ENCODE measurements at places on chromosomes 6 and 20. TPM values are rescaled to one million over a fixed set of nuclear protein-coding genes. Genes with fewer than 3 reads are reported as not detected.

DNA sequence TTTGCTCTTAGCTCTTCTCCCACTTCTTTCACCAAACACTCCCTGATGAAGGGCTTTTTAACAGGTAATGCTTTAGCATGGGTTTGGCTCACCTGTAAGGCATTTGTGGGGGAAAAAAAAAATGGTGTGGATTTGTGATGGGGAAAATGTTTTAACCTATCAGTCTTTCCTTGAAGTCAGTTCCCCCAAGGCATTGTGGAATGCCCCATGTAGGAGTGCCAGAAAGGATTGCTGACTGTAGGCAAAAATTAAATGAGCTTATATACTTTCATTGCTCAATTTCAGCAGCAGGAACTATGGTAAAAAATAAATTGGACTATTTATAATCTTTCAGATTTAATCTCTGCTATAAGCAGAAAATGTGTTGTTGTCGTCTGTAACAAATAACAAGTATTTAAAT is 10.6 kb upstream of the SASH1 start:
- DNase-seq, result no peak

DNA sequence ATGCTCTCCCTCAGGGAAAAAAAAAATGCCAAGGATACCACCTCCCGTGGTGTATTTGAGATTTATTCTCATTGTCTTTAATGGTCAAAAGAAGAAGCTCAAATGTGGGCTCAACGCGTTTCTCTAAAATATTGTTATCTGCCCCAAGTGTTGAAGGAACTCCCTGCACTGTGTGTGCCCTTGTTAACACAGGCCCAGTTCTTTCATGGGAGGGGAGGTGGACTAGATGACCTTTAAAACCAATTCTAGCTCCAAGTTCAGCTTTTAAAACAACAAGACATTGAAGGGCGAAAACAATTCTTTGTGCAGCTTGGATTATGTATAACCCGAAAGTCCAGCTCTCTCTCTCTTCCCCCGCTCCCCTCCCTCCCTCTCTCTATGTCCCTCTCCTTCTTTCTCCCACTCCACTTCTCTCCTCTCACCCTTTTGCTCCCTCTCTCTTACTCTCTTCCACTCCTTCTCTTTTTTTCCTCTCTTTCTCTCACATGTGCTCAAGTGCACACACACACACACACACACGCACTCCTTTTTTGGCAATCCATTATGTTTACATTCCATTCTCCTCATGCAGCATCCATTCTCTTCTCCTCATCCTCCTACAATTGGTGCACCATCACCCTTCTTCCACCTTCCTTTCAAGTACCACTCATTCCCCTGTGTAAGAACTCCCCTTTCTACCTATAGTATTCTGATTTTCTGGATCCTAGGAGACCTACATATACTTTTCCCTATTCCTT is 8.5 kb downstream of the HLA-DMB start:
- DNase-seq, result peak; percentile 9

GRCh38 chr6:134515986-134516385 is 198.1 kb upstream of the SGK1 start:
- no peak for DNase-seq

DNA sequence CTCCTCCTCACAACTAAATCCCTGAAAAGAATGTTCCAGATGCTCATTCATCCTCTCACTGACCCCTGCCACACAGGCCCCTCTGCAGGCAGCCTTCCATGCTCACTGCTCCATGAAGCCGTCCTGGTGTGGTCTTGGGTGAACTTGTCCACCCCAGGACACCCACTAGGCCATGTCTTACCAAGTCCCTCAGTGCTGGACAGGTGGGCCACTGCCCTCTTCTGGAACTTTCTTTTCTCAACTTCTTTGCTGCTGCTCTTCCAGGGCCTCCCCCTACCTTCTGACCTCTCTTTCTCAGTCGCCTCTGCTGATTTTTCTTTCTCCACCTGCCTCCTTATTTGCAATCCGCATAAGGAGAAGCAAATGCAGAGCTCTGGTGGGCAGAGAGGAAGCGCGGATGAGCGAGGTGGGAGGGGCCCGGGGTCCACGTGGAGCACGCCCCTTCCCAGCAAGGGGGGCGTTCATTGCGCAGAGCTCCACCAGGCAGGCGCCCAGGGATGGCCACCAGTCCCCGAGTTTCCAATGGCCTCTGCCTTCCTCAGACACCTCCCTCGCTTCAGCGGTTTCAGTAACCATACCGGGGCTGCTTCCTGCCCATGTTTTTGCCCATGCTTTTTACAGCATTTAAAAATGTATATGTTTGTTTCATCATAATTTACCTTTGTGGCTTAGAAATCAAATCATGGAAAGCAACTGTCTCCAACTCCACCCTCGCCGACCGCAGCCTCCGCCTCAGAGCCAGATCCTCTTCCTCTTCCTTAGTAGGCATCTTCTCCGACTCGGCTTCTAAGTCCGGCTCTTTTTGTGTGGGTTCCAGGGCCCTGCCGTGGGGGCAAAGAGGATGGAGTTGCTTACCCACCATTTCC is 129.6 kb downstream of the ZDHHC14 start:
- no peak for DNase-seq

- no peak for DNase-seq
Observed at GRCh38 chr6:16388488-16388887, 150.1 kb downstream of the GMPR start.

- peak; percentile 82 for DNase-seq
Observed at GRCh38 chr6:2552526-2553154, 198.1 kb downstream of the MYLK4 start.

DNA sequence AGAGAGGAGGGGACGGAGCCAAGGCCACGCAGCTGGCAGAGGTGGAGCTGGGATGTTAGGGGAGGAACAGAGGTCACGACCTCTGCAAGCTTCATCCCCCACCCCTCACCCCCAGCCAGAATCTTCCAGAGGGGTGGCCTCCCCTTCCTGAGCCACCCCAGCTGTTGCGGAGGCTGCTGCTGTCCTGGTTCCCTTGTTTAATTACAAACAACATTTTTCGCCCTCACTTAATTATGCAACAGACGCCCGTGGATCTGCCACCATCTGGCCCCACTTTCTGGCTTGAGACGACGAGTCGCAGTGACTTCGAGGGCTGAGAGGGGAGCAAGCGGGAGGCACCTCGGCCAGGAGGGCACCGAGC is 153.7 kb upstream of the PTPN1 start:
- DNase-seq, result no peak

DNA sequence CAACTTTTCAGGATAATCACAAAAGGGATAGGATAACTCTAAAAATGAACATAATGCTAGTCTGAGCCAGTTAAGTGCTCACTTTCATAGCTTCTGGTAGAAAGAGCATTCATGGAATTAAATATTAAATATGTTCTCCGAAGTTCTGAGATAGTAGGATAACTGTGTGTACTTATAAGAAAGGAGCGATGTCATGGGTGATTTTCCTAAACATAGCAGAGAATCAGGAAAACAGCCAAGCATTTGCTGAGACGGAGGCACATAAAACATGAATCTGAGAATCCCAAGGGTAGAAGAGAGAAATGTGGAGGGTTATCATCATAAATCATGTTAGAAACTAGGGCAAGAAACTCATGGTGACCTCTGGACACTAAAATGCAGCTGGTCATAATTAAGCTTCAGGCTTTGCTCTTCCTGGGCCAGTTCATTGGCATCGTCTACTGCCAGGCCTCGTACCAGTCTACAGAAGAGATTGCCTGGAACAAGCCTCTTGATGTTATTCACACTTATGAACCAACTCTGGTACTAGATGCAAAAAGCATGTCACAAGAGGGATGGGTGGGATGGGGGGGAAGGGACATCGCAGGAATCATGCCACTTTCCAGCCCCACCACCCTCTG is 436.6 kb downstream of the PRKN start:
- no peak for DNase-seq

DNA sequence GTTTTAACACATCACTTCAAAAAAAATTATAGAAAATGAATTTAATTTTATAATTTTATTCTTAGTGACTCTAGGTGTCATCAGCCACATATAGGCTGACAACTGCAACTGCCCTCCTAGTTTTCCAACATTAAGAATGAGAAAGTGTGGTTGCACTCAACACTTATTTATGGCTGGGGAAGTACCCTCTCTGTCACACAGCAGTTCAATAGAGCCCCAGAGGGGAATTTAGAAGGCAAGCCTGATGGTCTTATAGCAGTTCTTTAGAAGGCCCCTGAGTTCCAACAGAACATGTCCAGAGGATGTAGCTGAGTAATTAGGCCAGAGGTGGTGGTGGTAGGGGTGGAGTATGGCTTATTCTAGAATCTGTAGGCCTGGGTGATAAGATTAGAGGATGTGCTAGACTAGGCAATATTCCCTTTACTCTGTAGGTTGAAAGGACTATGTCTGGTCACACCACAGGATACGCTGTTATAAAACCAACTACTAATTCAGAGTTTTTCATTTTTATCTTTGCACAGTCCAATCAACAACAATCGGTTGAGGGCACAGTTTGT is 226.5 kb upstream of the CITED2 start:
- no peak for DNase-seq

GRCh38 chr20:2742934-2743559 is 50.5 kb downstream of the EBF4 start:
- DNase-seq, result peak; percentile 67

DNA sequence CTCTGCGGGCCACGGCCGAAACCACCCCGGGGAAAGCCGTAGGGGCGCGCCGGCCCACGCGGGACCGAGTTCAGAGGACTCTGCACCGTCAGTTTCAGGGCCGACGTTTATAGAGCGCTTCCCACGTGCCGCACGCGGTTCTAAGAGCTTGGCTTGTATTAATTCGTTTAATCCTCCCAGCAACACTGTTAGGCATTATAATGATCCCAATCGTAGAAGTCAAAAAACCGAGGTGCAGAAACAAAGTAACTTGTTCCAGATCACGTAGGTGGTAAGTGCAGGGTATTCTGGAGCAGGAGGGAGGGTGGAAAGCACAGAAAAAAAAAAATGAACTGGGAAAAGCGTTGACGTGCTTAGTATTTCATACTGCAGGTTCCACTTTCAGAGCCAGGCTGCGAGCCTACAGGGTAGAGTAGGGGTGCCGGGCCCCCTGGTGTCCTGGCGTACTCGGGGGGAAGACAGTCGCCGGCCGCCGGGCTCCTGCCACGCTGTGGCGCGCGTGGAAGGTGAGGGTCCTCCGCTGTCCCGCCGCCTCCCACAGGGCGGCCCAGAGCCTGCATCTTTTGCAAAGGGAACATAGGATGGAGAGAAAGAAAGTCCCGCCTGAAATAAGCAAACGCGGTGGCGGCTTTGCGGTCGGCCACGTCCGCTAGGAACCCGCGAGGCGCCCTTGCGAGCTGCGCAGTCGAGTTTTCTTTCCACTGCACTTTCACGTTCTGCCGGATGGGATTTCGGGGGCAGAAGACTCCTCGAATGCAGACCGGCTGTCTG is 10.2 kb upstream of the FOXF2 start:
- DNase-seq, result no peak

DNA sequence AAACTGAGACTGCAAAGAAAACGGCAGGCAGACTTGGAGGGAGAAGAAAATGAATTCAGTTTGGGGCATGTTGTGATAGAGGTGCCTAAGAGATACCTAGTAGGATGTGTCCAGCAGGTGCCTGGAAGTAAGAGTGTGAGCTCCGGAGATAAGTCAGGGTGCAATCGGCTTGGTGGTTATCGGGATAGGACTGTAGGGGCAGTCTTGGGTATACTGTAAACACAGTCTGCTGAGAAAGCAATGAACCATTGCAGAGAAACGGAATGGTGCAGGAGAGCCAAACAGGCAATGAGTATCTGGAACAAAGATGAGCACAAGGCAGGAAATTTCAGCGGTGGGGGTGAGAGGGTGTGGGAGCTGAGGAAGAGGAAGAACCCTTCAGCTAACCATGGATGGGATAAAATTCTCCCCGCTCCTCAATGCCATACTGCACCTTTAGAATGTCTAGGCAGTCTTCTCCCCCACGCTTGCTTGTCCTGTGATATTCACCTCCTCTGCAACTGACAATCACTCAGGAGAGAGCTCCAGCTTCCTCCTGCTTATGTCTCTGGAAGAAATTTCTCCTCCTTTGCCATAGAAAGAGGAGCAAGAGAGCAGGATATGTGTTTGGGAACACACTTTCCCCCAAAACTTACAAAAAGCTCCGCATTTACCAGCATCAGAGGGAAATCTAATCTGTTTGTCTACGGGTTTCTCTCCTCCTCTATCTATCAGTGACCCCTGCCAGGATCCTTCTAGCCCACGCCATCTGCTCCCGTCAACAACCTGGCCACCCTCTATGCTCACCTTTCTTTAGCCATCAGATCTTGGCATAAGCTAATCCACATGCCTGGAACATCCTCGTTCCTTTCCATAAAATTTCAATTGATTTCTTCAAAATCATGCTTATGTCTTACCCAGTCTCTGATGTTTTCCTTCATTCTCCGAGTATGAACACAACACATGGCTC is 381.7 kb upstream of the JARID2 start:
- no peak for DNase-seq

DNA sequence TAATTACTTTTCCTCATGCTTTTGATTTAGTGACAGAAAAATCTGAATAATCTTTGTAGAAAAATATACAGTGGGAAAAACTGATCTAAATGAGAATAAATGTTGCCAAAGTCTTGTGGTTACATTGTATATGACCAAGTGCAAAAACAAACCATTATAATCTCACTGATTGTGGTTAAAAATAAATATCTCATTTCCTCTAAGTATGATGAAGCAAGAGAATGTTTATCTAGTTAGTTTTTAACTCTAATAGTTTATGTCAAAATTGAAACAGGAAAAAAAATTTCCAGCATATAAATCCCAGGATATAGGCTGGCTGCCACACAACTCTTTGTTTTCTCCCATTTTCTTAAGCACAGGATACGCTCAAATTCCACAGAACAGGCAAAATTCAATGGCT is 392.7 kb upstream of the ID4 start:
- no peak for DNase-seq

- DNase-seq, result no peak
Observed at GRCh38 chr20:20214757-20215275, 153.1 kb upstream of the INSM1 start.

DNA sequence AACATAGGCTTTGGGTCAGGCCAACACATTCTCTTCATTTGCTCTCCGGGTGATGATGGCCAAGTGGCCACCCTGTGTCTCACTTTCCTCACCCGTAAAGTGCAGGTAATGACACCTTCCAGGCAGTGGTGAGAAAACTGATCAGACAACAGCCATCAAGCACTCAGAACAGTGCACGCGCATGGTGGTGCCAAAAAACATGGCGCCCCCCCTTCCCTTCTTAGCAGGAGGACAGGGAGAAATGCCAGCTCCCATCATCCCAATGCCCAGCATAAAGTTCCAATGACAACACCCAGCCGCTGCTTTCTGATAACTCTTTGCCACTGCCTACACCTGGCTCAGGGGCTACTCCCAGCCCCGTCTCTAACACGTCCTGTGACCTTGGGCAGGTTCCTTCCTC is 8.4 kb downstream of the BPIFB1 start:
- no peak for DNase-seq

- DNase-seq, result no peak
Observed at GRCh38 chr6:168826078-168826390, 385.1 kb downstream of the SMOC2 start.

GRCh38 chr20:38673261-38673660 is 51.0 kb upstream of the SLC32A1 start:
- no peak for DNase-seq

Gene BPIFB2
- not detected for total RNA-seq

Gene PTCHD4
- 1.4 TPM for total RNA-seq

Gene HLA-DQB2
- total RNA-seq, result not detected

Gene KHDC1
- total RNA-seq, result 2.2 TPM

Gene TSPO2
- not detected for total RNA-seq

Gene ASIP
- total RNA-seq, result not detected

Gene FOXF2
- 51.6 TPM for total RNA-seq

Gene GINS1
- 49.5 TPM for total RNA-seq
